ENCODE measurements at places on chromosomes 4 and X.

DNA sequence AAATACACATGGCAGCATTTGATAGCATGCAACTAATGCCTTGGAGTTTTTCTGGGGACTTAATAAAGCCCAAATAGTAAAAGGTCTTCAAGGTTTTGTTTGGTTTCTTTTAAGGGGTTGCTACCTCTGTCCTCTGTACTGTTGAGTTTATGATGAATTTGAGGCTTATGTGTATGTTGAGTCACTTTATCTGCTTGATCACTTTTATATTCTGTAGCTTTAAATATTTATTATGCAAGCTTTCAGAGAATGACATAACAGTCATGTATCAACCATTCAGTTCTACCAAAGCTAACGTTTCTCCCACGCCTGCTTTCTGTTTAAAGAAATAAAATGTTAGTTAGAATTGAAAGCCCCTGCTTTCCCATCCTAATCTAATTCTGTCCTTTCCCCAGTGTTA, 122.2 kb downstream of the NHS start:
- DNase-seq: no peak

- DNase-seq: no peak
Observed at GRCh38 chrX:29728639-29729038, 486.7 kb upstream of the MAGEB2 start.

- DNase-seq: no peak
Observed at GRCh38 chr4:74942251-74942917, 9.5 kb downstream of the PARM1 start.

- peak; percentile 8 for DNase-seq
Observed at GRCh38 chr4:144288011-144288903, 147.7 kb upstream of the GYPA start.

DNA sequence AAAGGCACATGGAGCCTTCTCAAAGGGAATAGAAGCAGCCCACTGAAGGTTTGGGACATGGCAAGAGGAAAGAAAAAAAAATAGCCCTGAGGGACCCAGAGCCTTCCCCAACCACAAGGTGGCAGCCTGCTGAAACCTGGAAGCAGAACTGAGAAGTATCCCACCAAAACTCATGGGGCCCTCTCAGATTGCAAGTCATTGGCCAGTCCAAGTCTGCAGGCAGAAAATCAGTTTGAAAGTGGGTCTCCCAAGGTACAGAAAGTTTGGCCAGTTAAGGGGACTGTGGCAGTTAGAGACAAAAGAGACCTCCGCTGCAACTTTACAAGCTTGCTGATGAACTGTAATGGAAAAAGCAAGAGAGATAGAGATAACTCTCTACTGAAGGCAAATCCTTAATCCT, 155.8 kb downstream of the ANTXR2 start:
- DNase-seq: no peak
